Skeletal muscle tissue (tissue), 5 donors: ENCODE measurements at places on chromosomes 2 and 18. TPM values are rescaled to one million over a fixed set of nuclear protein-coding genes. Genes with fewer than 3 reads are reported as not detected.

Gene WNT6
- not detected for total RNA-seq

Gene KCTD18
- total RNA-seq, result 11.5 TPM

Gene SERPINE2
- 33.4 TPM for total RNA-seq

Gene NR4A2
- total RNA-seq, result 0.52 TPM

Gene KYNU
- 1.0 TPM for total RNA-seq

Gene APOB
- total RNA-seq, result 0.52 TPM

Gene GALNT5
- 3.1 TPM for total RNA-seq

Gene MEP1B
- not detected for total RNA-seq

Gene RAX
- total RNA-seq, result not detected

Gene UGT1A3
- not detected for total RNA-seq

Gene SLC4A3
- 2.1 TPM for total RNA-seq

Gene MYO7B
- total RNA-seq, result 1.0 TPM

Gene DCDC2C
- not detected for total RNA-seq
